ENCODE measurements at places on chromosomes 4 and X. TPM values are rescaled to one million over a fixed set of nuclear protein-coding genes. Genes with fewer than 3 reads are reported as not detected.

DNA sequence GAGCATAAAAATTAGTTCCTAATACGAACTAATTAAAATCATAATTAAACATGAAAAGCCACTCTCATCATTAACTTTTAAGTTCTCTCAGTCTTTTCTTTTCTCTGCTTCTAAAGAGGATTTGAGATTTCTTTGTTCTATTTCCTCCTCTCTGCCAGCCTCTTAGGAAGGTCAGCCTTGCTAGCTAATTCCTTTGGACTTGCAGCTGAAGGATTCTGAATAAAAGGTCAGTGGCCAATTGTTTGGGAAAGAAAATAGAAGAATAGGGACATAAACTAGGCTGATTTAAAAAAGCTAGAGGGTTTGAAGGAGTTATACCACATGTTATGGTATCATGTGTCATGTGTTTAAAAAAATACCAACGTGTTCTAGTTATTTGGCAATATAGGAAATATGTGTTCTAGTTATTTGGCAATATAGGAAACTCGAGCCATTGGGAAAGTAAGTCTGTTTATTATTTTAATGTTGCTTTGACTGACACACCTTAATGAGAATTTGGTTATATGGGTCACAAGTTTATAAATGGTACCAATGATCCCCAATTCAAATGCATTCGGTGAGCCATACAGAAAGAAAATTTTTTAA is 1668.7 kb upstream of the PCDH7 start:
- DNase-seq: no peak

The PTCHD1 gene
- 0.31 TPM for polyA plus RNA-seq

DNA sequence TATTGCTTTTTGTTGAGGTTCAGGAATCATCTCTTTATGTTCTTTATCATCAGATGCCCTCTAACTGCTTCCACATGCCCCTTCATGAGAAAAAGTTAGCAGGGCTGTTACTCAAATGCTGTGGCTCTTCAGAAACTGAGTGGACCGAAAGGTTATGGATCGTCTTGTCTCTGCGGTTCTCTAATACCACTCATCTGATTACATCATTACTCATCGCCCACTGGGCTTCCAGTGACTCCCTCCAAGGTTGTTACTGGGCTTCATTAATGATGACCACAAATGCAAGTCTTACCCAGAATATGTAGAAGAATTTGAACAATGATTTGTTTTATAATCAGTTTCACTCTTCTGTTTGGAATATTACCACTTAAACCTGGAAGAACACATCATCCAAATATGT is 67.7 kb downstream of the RWDD4 start:
- no peak for DNase-seq

GRCh38 chr4:105461221-105461620 is 12.6 kb downstream of the PPA2 start:
- no peak for DNase-seq

DNA sequence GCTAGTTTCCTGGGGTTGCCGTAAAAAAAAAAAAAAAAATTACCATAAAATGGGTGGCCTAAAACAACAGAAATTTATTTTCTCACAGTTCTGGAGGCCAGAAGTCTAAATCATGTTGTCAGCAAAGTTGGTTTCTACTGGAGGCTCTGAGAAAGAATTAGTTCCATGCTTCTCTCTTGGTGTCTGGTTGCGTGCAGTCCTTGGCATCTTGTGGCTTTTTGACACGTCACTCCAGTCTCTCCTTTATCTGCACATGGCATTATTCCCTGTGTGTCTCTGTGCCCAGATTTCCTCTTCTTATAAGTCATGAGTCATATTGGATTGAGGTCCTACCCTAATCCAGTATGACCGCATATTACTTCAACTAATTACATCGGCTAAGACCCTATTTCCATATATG is 38.7 kb downstream of the SPATA4 start:
- no peak for DNase-seq

- no peak for DNase-seq
Measured at GRCh38 chr4:7298619-7299009, 106.3 kb downstream of the SORCS2 start.

The SLC6A8 gene
- polyA plus RNA-seq: 79.5 TPM

- no peak for DNase-seq
Measured at GRCh38 chr4:97396605-97397004, 746.7 kb downstream of the STPG2 start.

The POLN gene
- 6.7 TPM for polyA plus RNA-seq

DNA sequence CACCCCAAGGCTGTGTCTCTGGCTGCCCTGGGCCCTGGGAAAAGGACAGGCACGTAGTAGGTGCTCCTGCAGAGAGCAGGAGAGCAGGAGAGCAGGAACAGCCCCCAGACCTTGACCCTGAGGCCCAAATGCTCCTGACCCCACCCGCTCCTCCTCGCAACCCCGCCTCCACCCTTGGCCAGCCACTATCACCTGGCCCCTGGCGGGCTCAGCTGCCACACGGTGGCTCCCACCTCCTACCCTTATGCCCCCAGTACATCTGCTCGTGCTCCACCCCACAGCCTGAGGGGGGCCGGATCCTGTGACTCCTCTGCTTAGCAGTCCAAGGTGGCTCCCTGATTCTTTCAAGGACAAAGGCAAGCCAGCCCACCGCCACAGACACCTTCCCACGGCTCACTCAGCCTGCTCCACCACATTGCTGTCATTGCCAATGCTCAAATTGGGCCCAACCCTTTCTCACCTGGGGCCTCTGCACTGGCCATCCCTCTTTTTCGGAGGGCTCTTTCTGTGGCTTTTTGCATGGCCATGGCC is 5.4 kb upstream of the HAUS7 start:
- DNase-seq: no peak

DNA sequence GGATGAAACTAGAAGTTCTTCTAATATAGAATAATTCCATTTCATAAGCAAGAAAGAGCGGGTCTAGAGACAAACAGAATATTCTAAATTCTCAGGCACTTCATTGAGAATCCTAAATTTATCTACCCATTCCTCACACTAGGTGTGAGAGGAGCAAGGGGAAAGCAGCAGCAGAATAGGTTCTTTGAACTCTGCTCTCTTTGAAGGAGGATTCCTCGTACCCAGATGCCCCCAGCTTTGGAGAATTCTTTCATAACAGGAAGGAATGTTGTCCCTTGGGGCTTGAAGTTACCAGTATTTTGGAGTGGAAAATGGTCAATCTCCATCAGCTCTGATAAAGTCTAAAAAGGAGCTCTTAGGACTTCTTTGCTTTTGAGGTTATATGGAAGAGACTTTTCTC is 59.7 kb upstream of the RASGEF1B start:
- DNase-seq: no peak

The GABRG1 gene
- polyA plus RNA-seq: 0.10 TPM
